ENCODE measurements at places on chromosomes 16 and 17.

GRCh38 chr16:27118526-27118925, 51.8 kb downstream of the C16orf82 start:
- DNase-seq, result no peak

- no peak for DNase-seq
These were observed 50.0 kb upstream of the AKAP1 start for GRCh38 chr17:57034807-57035754.

- DNase-seq, result no peak
These were observed 14.2 kb upstream of the CCNF start for GRCh38 chr16:2415085-2415484.

DNA sequence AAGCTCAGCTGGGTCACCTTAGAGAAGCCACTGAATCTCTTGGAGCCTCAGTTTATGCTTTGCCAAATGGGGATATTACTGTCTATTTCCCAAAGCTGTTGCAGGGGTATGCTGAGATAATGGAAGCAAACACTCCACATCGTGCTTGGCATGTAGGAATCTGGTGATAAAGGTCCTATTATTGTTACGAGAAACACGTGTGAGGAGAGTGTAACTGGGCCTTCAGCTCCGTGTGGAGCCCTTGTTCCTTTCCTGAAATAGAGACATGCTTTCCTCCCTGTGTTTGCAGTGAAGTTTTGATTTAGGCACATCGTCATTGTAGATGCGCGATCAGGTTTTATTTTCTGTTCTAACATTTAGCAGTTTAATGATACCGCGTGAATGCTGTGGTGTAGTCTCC, 292.4 kb downstream of the CPPED1 start:
- no peak for DNase-seq

DNA sequence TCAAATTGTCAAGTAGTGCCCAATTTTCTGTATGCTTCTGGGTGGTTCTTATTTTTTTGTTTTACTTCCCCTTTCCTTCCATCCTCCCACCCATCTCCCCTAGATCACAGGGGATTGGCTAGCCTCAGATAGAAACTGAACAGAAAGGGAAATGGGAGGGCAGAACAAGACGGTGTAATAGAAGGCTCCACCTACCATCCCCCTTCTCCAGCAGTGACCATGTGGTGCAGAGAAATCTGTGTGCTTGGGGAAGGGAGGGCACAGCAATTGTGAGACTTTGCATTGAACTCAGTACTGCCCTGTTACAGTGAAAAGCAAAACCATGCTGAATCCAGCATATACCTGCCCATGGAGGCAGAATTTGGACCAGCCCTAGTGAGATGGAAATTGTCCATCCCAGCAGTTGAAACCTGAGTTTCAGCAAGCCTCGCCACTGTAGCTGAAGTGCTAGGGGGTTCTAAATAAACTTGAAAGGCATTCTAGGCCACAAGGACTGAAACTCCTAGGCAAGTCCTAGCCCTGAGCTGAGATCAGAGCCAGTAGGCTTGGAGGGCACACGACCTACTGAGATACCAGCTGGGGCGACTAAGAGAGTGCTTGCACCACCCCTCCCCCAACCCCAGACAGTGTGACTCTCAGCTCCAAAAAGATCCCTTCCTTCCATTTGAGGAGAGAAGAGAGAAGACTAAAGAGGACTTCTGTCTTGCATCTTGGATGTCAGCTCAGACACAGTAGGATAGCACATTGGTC, 5.2 kb downstream of the SLFN11 start:
- no peak for DNase-seq

DNA sequence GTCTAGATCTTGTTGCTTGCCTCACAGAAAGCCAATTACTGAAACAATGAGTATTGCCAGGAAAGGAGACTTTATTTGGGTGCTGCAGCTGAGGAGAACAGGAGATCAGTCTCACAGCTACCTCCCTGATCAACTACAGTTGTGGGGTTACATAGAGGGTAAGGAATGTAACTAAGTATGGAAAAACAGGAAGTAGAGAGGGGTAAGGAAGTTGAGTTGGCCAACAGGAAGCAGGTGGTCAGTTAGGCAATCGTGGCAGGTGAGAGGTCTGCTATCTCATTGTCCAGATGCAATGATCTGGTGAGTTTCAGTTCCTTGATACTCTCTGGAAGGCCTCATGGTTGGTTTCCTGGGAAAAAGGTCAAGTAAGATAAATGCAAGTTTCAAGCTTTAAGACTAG, 333.1 kb upstream of the GOT2 start:
- DNase-seq, result no peak
